ENCODE measurements at places on chromosomes 13 and 19.

GRCh38 chr13:24618011-24618955 lies 61.9 kb upstream of the ATP12A start:
- DNase-seq, result no peak

- DNase-seq, result no peak
Measured at GRCh38 chr19:11300811-11301120, 4.8 kb downstream of the TSPAN16 start.

DNA sequence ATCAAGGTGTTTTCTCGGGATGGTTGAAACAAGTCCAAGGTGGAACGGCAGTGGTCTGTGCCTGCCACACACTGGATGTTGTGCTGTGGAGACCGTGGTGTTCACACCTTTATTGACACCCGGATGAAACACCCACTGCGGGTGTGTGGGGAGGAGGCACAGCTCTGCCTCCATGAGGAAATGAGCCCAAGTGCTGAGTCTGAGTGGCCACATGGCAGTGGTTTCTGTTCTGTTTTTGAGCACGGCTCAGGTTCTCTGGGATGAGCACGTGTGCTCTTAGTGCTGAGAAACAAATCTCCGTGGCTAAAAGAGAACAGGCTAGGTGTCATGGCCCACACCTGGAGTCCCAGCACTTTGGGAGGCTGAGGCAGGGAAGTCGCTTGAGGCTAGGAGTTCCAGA lies 29.5 kb downstream of the UPF1 start:
- no peak for DNase-seq

DNA sequence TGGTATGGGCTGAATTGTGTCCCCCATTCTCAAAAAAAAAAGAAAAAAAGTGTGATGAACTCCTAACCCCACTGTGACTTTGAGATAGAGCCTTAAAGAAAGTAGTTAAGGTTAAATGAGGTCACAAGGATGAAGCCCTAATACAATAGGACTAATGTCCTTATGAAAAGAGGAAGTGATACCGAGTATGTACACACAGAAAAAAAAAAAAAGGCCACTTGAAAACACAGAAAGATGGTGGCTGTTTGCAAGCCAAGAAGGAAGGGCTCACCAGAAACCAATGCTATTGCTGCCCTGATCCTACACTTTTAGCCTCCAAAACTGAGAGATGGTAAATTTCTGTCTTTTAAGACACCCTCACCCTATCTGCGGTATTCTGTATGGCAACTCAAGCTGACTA lies 955.6 kb downstream of the PCDH17 start:
- no peak for DNase-seq

DNA sequence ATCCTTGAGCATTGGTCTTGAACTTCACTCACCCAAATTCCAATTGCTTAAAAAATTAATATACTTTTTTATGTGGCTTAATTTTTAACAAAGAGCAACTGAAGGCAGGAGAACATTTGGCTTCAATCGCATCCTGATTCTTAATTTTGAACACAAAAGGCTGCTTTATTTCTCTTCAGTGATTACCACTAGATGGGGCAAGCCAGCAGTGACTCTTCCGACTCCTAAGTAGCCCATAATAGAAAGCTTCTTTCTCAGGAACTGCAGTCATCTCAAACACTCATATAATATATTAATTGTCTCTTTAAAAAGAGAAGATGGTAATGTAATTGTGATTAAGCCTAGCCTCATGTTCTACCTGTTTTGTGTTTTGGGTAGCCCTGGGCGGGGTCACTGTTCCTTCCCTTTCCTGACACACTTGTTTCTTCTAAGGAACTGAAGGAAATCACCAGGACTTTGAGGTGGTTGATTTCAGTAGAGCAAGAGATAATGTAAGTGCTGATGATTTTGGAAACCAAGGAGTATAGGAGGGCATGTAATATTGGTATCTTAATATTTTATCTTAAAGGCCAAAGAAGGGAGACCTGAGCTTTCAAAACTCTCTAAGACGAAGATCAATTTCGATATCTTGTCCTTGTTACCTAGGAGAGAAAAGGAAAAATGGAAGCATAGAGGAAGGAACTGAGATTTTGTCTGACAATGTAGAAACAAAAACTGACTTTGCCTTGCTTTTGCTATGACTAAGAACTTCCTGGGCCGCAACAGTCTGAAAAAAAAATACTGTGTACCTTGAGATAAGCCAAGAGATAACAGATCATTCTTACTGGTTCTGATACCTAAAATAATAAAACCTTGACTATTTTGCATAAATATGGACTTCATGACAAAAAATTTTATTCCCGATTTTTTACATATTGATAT lies 73.1 kb downstream of the TNFSF13B start:
- peak; percentile 16 for DNase-seq

- DNase-seq, result no peak
Measured at GRCh38 chr19:4764393-4764660, 27.2 kb upstream of the FEM1A start.

- DNase-seq, result no peak
Measured at GRCh38 chr19:4980067-4980466, 11.2 kb downstream of the KDM4B start.

DNA sequence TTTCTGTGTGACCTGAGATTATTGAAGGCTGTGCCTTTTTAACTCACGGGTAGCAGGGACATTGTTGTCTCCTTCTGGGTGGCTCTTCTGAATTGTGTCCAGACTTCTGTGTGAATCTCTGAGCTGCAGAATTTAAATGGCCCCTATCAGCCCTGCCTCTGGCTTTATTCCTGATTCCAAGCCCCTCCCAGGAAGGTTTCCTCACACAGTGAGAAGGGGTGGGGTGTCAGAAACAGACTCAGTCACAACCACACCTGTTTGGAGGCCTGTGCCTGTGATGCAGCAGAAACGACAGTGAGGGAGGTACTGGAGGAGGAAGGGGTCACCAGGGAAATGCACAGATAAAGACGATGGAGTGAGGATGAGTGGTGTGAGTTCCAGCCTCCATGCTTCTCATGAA lies at the start of gene CLC:
TSS of gene CLC (minus strand) at position 139 of the 400 bp plus-strand sequence. CDS start at position 62, 77 bp downstream.
- DNase-seq, result no peak

GRCh38 chr13:112453874-112454647 lies 77.9 kb downstream of the SPACA7 start:
- DNase-seq, result no peak

DNA sequence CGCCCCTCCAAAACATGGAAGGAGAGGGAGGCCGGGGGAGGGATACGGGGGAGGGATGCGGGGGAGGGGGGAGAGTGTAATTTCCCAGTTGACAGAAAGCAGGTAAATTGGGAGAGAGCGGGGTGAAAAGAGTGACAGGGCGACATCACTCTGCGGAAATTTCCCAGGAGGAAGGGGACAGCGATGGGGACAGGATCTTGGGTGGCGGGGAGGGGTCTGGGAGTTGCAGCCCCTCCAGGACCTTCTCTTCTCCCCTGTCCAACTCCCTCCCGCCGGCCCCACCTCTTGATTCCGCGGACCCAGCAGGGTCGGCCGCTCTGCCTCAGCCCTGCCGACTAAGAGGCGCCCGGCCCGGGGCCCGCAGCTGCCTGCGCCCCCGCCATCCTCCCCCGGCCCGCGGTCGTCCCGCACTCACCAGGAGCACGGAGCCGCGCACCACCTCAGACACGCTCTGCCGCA lies 108.0 kb upstream of the DOCK9 start:
- DNase-seq, result peak; percentile 24

DNA sequence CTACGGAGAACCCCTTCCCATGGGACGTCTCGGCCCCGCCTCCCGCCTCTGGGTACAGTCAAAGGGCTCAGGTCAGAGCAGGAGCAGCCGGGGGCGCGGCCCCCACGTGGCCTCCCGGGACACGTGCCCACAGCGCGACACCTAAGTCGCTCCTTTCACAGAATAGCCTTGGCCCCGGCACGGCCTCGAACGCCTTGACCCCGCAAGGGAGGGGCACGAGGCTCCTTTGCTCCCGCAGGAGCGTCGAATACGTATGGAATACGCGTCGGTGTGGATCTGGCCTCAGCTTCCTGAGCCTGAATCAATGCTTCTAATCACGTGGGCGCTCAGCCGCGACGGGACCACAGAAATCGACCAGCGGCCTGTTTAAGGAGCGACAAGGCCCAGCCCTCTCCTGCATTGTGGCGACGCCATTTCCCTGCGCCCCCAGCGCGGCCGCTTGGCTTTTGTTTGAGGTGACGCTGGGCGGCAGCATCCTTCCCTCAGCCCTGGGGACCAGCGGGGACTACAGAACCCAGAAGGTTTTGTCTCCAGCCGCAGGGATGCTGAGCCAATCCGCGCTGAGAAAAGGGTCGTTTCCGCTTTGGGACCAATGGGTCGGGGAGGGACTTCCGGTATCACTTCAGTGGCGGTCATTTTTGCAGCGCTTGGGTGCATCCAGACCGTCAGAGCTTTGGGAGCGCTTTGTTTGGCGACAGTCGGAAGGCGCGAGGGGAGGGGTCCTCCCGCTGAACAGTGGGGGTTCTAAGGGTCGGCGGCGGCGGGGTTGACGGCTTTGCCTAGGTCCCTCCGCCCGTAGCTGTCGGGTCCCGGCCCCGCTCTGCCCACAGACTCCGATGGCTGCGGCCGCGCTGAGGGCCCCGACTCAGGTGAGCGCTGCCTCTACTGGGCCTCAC lies at the start of gene ZIK1:
TSS of gene ZIK1 (plus strand) at position 625 of the 896 bp plus-strand sequence. CDS start at position 837, 212 bp downstream.
- DNase-seq, result peak; percentile 83

- no peak for DNase-seq
Measured at GRCh38 chr19:34523408-34523807, 41.9 kb downstream of the WTIP start.

GRCh38 chr13:98482476-98483444 lies 94.1 kb downstream of the STK24 start:
- peak; percentile 33 for DNase-seq

DNA sequence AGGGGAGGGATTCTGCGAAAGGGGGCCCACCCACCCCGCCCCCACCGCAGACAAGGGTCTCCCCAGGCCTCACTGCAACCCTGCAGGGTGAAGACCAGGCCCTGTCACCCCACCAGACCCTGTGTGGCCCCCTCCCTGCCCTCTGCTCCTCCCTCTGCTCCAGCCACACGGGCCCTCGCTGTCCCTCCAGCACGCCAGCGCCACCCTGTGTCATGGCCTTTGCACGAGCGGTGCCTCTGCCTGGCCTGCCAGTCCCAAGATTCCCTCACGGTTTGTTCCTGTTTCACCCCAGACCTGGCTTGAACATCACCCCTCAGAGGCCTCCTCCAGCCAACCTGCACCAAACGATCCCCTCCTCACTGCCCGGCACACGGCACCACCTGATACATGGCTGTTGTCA lies 27.3 kb downstream of the PIP5K1C start:
- DNase-seq, result no peak

DNA sequence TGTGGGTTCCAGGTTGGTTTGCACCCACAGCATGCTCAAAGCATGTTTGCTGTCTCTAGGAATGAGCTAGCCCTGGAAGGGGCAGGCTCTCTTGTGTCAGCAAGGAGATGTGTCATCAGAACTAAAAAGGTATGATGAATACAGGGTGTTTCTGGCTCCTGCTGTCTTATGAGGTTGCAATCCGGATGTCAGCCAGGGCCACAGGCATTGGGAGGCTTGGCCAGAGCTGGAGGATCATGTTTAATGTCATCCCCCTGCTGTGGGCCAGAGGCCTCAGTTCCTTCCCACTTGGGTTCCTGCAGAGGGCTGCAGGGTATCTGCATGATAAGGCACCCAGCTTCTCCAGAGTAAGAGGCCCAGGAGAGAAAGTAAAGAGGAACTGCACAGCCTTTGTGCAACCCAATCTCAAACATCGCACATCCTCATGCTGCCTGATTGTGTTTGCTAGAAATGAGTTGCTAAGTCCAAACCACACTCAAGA lies 193.6 kb downstream of the COL4A1 start:
- DNase-seq, result peak; percentile 61

DNA sequence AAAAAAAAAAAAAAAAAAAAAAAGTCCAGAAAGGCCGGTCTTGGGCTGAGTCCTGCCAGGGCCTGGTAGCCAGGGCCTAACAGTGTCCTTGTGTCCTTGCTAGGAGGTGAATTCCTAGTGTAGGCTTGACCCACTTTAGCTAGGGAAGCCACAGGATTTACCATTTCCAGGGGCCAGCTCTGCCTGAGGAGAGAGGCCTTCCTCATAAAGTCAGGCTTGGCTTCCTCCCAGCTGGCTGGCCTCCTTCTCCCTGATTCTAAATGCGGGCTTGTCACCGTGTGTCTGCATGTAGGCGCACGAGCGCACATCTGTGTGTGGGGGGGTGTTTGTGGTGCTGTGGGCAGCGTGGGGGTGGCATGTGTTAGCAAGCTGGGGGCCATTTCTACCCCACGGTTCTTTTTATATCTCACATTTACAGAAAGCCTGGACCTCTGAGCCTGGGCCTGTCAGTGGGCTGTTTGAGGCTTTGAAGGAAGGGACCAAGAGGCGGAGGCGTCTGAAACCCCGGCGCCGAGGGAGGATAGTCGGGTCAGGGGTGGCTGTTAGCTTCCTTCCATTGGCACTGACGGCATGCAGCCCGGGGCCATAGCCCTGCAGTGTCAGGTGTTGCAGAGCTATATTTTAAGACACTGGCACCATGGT lies 31.7 kb downstream of the IER2 start:
- DNase-seq, result no peak

GRCh38 chr13:21076253-21076652 lies 14.9 kb upstream of the LATS2 start:
- DNase-seq, result no peak

GRCh38 chr19:55212447-55212846 lies 3.1 kb upstream of the PTPRH start:
- DNase-seq, result peak; percentile 44

Data from RWPE1 (cell line).